Stimulated activated CD4-positive, alpha-beta T cell treated with anti-CD3 and anti-CD28 coated beads, Interleukin-1b, Interleukin-23, amount 100 ng/mL, for 1 hour (primary cell): ENCODE measurements at places on chromosomes 11 and 22.

DNA sequence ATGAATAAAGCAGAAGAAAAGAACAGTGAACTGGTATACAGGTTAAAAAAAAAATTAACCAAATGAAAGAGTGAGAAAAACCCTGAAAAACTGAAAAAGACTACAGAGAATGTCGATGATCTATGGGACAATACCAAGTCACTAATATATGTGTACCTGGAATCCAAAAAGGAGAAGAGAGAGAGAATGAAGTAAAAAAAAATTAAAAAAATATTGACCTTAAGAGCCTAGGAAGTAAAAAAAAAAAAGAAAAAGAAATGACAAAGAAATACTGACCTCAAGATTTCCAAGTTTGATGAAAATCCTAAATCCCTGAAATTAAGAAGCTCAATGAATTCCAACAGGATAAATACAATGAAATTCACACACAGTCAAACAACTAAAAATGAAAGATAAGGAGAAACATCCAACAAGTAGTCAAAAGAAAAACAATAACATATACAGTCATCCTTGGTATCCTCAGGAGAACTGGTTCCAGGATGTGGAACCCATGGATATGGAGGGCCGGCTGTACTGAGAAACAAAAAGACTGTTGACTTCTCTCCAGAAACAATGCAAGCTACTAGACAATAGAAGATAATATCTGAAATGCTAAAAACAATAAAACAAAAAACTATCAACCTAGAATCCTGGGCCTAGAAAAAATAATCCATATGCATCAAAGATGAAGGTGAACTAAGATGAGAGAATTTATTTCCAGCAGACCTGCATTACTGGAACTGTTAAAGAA, 33.5 kb upstream of the SERPIND1 start:
- no peak for DNase-seq

GRCh38 chr11:14018441-14018840, 55.9 kb downstream of the SPON1 start:
- no peak for DNase-seq

DNA sequence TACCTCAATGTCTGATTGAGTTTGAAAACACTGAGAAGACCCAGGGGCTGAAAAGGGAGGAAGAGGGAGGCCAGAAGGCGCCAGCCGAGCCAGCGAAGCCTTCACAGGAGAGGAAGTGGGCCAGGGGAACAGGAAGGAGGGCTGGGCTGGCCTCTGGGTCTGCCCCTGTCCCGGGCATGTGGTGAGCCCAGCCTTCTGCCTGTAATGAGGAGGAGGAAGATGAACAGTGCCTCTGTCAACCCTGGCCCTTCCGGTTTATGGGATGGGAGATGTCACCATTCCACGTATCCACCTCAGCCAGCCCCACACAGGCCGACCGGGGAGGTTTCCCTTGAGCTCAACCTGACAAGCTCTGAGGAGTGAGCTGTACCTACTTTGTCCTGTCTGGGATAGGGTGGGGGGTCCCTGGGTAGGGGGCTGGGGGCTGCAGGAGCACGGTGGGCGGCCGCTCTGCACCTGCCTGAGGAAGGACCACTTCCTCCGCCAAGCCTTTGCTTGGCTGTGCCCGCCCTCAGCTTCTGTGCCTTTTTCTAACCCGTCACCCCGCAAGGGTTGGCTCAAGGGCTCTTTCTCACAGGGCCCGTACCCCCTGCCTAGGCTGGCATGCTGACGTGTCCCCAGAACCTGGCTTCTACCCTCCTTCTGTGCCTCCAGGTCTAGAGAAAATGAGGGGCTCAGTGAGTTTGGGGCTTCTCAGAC, 2.0 kb downstream of the PARVG start:
- DNase-seq = no peak

GRCh38 chr22:28044546-28045173, 125.6 kb upstream of the PITPNB start:
- DNase-seq = no peak

- DNase-seq = no peak
These were observed 238.4 kb upstream of the DDI1 start for GRCh38 chr11:103798026-103798425.

DNA sequence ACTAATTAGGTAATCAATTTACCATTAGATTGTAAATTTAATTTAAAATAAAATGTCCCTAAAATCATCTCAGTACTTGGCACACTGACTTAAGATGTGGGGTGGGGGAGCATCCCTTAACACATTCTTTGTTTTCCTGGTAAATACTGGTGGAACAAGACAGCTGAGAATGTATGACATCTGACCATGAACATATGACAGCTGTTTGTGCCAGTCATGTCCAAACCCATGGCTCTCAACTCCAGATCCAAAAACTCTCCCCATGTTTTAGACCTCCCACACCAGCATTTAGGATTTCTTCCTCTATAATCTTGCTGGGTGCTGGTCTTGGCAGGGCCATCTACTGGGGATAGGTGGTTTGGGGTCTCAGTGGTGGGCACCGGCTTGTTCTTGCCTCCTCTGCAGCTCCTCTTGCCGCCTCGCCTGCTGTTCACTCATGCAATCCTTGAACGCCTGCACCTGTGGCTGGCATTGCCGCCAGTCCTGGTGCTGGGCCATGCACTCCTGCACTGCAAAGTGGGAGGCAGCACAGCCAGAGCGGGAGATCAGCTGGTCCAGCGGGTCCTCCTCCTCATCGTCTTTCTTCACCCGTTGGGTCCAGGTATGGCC, 3.8 kb downstream of the COA4 start:
- no peak for DNase-seq

- DNase-seq = no peak
These were observed 91.8 kb upstream of the LDLRAD3 start for GRCh38 chr11:35852056-35852455.

DNA sequence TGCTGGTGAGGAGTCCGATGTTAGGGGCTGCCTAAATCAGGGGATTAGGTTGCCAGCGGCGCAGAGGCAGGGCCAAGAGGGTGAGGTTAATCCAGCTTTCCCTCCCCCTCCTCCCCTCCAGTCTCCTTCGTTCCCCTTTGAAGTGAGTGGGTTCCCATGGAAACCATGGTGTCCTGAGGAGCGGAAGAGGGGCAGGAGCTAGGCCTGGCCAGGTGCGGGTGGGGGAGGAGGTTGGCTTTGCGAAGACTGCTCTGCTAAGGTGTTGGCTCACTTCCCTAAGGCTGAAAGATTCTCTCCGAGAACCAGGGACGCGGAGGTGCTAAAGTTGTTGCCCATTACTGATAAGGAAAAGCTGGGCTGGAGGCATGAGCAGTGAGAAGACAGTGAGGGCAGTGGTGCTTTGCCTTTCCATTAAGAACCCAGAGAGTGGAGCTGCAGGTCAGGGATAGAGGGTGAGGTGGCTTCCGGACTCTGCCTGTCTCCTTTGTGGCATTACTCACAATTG, 124.6 kb downstream of the FEZ1 start:
- DNase-seq = no peak

DNA sequence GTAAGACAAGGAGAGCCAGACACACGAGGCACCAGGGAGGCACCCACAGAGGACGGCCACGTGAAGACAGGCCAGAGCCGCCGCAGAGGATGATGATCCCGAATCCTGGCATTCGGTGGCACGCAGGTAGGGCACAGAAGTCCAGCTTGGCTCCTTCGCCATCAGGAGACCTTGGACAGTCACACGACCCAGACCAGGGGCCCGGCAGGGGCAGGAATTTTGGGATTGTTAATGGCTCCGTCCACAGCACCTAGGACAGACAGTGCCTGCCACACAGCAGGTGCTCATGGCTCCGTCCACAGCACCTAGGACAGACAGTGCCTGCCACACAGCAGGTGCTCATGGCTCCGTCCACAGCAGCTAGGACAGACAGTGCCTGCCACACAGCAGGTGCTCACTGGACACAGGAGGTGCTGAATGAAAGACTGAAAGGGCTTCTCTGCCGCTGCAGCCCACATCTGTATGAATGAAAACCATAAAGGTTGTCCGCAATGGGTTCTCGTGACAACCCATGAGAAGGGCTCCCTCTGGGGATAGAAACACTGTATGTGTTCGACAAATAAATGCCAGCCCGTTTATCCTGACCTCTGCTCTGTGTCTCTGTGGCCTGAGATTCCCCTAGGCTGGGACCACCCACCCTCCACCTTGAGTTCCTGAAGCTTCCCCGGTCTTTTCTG, 341.6 kb downstream of the CTTN start:
- DNase-seq = no peak

GRCh38 chr11:47773882-47774281, 6.7 kb upstream of the FNBP4 start:
- DNase-seq = no peak

DNA sequence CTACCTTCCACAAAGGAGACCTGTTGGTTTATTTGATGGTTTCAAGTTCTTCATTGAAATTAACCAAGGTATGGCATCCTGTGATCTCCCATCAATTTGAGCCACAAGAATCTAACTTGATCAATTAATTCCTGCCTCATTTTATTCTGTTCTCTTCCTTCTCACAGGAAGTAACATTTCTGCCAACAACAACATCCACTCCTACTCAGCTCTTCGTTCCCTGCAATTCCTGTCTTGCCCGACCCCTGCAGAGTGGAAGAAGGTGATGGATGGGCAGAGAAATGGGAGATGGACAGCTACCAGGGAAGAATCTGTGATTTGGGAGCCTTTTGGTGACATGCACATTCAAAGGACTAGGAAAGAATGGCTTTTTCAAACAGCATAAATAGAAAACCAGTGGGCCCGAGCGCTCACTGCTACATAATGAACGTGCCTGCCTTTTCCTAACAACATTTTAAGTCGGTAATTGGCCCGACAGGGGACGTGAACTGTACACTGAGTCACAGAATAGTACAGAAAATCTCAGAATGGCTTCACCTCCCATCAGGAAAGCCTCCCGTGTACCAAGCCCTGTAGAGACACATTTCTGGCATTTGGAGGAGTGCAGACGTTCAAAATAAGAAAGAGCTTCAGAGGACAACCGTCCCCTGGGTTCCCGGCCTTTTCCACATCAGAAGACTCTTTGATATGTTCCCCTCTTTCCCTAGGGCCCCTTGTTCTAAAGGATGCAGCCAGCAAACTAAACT, 112.6 kb upstream of the SEZ6L start:
- DNase-seq = no peak

DNA sequence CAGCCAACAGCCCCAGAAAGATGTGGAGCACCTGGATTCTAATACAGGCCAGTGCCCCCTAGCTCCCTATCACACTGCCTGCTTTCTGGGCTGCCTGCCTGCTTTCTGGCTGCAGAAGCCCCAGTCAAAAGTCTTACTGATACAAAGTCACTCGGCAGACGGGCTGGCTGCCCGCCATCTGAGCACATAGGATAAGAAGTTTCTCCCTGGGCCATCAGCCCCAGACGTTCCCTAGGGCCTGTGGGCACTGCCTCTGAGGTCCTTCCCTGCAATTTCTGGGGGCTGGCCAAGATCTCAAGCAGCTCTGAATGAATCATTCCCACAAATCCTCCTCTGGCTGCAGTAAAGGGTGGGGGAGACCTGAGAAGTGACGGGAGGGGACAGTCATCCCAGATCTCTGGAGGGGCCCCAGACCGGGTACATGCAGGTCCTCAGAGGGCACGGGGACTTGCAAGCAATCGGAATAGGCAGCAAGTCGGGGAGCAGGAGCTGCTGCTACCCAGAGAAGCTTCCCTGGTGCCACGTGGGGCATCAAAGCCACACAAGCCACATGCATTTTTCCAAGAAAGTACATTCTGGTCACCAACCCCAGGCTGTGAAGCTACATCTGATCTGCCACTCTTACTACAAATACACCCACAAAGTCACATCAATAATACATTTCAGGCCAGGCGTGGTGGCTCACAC, 4.7 kb downstream of the TPST2 start:
- DNase-seq = no peak

- DNase-seq = no peak
These were observed 47.5 kb upstream of the AQP11 start for GRCh38 chr11:77542296-77542695.

DNA sequence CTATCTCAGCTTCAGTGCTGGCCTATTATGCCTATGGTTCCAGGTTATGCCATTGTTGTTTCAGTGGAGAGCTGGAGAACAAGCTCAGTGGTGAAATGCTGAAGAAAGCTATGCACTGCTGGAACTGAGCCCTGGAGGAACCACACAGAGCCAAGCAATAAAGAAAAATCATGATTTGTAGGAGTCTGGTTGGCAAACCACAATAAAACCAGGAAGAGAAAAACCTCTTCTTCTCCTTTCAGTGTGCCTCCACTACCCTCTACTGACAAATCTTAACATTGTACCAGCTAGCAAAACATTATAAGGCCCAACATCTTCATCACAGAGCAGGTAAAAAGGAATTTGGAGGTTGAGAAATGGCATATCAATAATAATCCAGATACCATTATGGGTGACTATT, 5.3 kb downstream of the OR51F2 start:
- DNase-seq = no peak

DNA sequence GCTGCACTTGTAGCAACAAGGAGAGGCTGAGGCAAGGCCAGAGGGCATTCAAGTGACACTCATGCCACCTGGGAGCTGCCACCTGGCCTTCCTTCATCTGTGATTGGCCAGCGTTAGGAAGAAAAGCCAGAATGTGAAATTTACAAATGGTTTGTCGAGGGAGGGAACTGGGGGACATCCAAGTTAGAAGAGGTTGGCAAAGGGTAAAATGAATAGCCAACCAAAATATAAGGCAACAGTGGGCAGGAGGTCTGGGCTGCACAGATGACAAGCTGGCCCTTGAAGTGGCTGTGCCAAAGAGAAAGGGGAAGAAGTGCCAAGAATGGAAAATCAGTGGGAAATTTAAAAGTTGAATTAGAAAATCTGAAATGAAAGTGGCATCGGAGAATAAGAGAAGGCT, 221.4 kb downstream of the C11orf91 start:
- no peak for DNase-seq

DNA sequence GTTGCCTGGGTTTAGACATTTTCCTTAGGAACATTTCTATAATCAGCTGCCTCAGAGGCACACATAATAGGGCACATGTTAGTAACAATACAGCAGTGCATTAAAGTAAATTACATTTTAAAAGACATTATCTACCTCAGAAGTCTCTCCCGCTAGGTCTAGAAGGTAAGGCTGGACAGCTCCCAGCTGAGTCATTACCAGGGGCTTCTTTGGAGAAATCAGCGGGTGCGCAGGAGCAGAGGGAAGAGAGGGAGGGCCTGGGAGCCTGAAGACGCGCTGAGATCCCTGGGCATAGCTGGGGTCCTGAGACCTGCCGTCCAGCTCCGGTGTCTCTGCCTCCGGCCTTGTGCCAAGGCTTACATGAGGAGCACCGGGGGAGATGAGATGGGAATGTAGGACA, 67.7 kb downstream of the TMPRSS5 start:
- no peak for DNase-seq

DNA sequence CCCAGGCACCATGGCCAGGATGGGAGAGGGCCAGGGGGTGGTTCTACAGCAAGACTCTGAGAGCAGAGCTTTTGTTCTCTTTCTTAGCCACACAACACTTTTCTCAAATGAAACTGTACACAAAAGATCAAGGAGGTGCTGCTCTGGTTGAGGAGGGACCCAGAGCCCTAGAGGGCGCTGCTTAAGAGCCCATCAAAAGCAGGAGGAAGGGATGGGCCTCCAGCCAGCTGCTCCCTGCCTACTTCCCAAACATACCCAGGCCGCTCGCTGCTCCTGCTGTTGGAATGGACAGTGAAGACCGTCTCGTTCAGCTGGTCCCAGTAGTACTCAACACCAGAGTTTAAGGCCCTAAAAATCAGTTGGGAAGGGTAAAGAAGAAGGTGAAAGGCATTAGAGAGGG, 18.4 kb upstream of the CHRM4 start:
- no peak for DNase-seq

GRCh38 chr11:118067006-118067405, 9.9 kb upstream of the TMPRSS4 start:
- DNase-seq = no peak

- DNase-seq = no peak
These were observed 2.3 kb upstream of the CCDC88B start for GRCh38 chr11:64337538-64338249.

- DNase-seq = no peak
These were observed 85.3 kb upstream of the MYO18B start for GRCh38 chr22:25656724-25657123.

- no peak for DNase-seq
These were observed 6.2 kb upstream of the YPEL1 start for GRCh38 chr22:21741790-21742189.
